Gastroesophageal sphincter (tissue), 4 donors: ENCODE measurements at places on chromosomes 1 and 21. TPM values are rescaled to one million over a fixed set of nuclear protein-coding genes. Genes with fewer than 3 reads are reported as not detected.
A peak's percentile ranks its signal among the peaks of the same experiment; 100 is the strongest.

DNA sequence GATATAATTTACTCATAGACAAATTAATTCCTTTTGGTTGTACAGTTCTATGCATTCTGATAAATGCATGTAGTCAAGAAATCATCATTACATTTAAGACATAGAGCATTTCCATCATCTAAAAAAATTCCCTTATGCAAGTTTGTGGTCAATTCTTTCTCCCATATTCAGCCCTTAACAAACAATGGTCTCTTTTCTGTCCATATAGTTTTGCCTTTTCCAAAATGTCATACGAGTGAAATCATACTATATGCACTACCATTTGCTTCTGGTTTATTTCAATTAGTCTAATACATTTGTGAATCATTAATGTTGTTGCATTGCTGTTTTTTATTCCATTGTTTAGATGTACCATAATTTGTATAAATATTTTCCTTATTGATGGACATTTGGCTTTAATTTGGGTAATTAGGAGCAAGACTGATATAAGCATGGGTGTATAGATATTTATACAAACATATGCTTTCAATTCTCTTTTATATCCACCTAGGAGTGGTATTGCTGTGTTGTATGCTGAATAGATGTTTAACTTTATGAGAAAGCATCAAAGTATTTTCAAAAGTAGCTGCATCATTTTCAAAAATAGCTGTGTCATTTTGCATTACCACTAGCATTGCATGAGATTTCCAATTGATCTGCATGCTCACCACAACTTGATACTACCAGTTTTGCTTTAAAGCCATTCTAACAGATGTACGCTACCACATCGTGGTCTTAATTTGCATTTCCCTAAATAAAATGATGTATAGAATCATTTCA, 397.0 kb upstream of the ADAMTS5 start:
- no peak for ATAC-seq

GRCh38 chr1:105516068-105516467, 1540.4 kb upstream of the PRMT6 start:
- ATAC-seq = no peak

GRCh38 chr21:39667353-39667891, 54.7 kb downstream of the B3GALT5 start:
- ATAC-seq = no peak

- peak; percentile 35 for ATAC-seq
Measured at GRCh38 chr1:48246727-48247126, 24.2 kb downstream of the SLC5A9 start.

GRCh38 chr1:39620659-39621165, 18.7 kb downstream of the HEYL start:
- no peak for ATAC-seq

DNA sequence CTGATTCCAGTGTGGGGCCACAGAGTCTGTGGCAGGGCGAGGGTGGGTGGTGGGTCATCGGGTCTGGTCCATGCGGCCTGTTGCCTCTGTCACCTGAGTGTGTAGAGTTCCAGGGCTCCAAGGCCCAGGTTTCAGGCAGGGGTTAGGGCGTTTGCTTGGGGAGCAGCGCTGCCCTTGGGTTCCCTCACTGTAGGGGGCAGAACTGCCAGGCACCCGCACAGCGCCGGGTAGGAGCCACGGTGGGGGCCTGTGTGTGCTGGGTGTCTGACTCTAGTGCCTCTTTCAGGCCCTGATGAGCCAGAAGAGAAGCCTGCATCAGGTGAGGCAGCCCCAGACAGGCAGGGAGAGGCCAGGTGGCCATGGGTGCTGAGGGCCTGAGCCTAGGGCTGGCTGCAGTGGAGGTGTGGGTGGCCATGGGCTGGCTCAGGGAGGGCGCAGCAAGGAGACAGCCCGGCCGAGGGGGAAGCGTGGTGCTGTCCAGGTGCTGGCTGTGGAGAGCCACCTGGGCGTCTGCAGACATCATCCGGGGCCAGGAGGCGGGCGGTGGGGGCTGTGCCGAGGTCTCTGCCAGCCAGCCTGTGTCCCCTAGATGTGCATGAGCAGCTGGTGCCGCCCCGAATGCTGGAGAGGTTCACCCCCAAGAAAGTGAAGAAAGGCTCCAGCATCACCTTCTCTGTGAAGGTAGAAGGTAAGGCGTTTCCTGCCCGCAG, 72.3 kb downstream of the TRIM11 start:
- ATAC-seq = no peak

GRCh38 chr21:41957991-41958766, 4.4 kb upstream of the C2CD2 start:
- ATAC-seq = peak; percentile 59

GRCh38 chr1:215418876-215419447, 148.1 kb upstream of the KCTD3 start:
- ATAC-seq = no peak

DNA sequence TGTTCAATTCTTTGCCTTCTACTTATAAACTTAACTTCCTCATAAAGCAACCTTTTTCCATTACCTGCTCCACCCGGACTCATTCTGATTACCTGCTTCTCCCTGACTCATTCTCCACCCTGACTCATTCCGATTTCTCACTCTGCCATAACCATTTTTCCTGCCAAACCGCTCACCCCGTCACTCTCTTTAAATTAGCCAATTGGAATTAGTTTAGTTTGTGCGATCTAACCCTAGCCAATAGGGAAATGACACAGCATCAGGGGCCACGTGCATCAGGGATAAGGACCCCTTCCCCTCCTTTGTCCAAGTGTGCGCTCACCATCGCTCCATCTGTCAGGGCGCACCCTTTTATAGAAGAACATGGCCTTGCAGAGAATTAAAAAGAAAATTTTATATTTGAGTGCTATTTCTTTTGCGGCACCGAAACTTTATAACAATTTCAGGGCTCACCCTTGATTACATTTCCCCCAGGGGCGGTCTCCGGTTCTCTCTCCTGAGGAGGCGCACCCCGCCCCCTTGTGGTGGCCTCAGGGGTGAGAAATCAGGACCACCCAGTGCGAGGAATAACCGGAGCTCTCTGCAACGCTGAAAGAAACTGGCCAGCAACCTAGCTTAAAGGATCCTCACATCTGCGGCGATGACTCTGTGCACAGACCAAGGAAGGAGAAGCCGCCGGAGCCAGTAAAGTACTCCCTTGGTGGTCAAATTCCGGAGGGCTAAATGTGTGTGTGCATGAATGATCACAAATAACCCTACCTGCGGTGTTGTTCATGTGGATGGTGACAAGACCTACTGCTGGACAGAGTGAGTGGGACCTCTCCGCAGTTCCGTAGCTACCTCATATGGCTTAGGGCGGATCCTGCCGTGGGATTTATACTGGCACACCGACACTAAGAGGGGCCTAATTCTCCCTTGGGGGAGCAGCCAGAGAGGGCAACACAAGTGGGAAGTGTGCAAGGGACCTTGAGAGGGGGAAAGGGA, 30.3 kb upstream of the CBR3 start:
- ATAC-seq = no peak

- ATAC-seq = no peak
Measured at GRCh38 chr1:179925922-179926849, 28.4 kb upstream of the CEP350 start.

DNA sequence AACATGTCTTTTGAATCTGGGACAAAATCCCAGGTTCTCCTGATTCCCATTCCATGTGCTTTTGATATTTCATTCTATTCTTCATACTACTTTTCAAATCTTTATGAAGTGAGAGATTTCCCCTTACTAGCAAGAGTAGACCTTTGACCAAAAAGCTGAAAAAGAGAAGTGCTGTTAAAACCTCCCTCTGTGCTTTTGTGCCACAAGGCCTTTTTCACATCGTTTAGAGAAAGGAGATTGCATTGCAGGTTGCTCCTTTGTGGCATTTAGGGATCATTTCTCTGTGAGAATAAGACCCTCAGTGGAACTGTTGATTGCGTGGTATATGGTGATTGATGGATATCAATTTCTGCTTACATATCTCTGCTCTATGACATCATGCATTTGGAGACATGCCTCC, 148.8 kb downstream of the TGFB2 start:
- no peak for ATAC-seq

DNA sequence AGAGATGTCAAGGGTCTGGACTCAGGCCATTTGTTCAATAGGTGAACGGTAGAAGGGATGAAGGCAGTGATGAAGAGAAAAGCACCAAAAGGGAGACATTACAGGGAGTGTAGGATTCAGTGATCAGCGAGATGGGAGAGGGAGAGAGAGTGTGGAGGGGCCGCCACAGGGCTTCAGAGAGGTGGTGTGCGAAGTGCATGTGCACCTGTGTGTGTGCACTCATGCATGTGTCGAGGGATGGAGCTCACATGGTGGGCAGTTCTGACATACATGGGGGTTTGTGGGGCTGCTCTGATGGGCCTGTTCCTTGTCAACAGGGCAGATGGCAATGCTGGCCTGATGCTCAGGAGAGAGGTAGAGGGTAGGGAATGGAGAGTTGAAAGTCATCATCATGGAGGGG, 11.4 kb upstream of the KCNA2 start:
- no peak for ATAC-seq

DNA sequence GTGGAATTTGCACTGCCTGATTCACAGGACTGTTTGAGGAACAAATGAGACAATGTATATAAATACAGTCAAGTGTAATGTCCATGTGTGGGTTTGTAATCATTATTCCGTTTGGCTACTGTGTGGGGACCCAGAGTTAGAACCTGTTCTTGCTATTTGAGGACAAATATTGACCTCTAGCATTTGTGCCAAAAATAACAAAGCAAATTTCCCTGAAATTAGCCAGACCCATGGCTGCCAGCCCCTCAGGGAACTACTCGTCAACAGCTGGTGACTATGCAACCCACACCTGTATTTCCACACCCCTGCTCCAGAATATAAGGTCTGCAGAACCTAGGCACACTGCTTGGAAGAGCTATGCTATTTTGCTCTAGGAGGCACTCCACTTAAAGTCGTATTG, 70.7 kb downstream of the KCNJ6 start:
- ATAC-seq = no peak

DNA sequence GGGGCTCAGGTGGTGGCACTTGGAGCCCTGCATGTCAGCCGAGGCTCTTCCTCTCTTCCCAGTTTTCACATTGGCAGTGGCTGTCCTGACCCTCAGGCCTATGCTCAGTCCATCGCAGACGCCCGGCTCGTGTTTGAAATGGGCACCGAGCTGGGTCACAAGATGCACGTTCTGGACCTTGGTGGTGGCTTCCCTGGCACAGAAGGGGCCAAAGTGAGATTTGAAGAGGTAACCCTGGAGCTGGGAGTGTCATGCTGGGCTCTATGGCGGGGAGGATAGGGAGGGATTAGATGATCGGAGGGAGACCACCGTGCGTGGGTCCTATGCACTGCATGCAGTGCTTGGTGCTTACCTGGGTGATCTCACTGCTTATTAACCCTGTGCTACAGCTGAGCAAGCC, 13.5 kb downstream of the AZIN2 start:
- ATAC-seq = no peak

DNA sequence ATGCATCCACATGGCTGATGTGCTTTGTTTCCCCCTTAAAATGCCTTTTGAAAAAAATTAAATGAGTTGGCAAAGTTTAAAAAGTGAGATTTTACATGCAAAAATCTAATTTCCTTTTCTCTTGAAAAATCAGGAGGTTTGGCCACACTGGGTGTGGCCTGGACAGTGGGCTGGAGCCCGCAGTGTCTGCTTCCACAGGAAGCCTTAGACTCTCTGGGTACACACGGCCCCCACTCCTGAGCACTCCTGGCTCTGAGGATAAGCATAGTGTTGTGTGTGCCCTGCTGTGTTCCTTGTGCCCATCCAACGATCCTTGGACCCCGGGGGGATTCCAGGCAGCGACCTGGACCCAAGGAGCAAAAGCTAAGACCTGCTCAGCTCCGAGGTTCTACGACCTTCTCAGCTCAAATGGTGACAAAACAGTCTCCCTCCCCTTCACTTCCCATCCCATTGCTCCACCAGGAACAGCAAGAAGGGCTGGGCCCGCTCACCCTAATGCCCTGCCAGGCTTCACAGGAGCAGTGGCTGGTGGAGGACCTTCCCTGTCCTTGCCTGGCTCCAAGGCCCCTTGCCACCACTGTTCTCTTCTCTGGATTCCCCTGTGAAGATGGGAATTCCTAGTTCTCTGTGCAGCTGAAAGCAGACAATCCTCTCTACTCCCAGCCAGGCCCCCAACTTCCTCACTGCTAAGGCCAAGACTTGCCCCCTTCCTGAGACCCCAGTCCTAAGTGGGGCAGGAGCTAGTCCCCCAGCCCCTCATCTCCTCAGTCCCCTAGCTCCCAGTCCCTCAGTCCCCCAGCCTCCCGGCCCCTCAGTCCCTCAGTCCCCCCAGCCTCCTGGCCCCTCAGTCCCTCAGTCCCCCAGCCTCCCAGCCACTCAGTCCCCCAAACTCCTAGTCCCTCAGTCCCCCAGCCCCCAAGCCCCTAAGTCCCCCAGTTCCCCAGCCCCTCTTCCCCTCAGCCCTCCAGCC, 395.8 kb downstream of the PTPRU start:
- ATAC-seq = no peak

- no peak for ATAC-seq
Measured at GRCh38 chr1:207841901-207842300, 69.0 kb downstream of the CD34 start.

Gene NECTIN4
- not detected for total RNA-seq

Gene PCP4L1
- total RNA-seq = 1.6 TPM

Gene KCNA3
- 0.31 TPM for total RNA-seq

Gene CYYR1
- total RNA-seq = 8.9 TPM
